ENCODE measurements at places on chromosomes 7 and 10.

- no peak for DNase-seq
Measured at GRCh38 chr10:76172020-76172419, 740.6 kb downstream of the LRMDA start.

DNA sequence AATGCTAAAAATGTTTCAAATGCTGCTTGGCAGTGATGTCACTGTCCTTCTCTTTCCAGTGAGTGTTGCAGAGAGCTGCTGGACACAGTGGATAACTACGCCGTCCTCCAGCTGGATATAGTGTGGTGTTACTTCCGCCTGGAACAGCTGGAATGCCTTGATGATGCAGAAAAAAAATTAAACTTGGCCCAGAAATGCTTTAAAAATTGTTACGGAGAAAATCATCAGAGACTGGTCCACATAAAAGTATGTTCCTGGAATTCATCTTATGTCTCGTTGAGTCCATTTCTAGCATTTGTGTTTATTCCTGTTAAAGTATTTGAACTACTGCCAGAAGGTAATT, 25.2 kb downstream of the NUB1 start:
- DNase-seq = no peak

GRCh38 chr7:17440831-17441230, 142.4 kb downstream of the AHR start:
- DNase-seq = no peak

DNA sequence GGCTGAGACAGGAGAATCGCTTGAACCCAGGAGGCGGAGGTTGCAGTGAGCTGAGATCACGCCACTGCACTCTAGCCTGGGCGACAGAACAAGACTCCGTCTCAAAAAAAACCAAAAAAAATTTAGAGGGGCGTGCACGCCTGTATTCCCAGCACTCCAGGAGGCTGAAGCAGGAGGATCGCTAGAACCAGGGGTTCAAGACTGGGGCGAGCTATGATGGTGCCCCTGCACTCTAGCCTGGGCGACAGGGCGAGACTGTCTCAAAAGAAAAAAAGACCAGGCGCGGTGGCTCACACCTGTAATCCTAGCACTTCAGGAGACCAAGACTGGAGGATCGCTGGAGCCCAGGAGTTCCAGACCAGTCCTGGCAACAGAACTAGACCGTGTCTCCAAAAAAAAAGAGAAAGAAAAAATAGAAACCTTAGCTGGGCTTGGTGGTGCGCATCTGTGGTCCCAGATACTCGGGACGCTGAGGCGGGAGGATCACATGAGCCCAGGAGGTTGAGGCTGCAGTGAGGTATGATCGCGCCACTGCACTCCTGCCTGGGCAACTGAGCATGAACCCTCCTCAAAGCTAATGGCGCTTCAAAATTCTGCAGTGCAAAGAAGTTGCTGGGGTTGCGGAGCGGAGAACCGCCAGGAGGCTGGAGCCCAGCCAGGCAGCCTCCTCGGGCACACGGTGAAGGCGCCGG, 382 bp upstream of the MBLAC1 start:
- no peak for DNase-seq

DNA sequence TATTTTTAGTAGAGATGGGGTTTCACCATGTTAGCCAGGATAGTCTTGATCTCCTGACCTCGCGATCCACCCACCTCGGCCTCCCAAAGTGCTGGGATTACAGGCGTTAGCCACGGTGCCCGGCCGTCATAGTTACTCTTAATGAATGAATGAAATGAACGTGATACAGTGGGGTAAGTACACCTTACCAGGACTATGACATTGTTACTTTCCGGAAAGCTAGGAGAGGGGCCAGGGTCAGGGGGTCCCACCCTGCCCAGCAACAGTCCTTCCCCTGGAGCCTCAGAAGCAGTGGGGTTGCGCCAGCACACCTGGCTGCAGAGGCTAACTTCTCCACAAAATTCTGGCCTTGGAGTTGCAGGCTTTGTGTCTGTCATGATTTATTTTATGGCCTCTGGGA, 21.4 kb downstream of the VSTM4 start:
- no peak for DNase-seq

- peak; percentile 43 for DNase-seq
Measured at GRCh38 chr7:148306759-148307158, 283.8 kb upstream of the C7orf33 start.

DNA sequence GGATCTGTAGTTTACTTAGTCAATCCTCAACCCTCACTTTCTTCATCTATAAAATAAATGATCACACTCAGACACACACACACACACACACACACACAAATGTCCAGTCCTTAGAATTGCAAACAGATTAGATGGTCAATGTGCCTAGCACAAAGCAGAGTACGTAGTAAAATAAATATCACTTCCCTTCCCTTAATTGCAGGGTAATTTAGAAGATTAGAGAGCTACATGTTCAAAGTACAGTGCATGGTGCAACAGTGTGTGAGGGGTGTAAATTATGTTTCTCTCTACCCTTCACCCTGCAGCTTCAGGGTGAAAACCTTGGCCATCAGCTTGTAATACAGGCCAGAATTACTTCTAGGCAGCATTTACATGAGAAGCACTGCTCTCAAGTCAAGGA, 187.0 kb upstream of the GHITM start:
- DNase-seq = no peak

GRCh38 chr10:100101192-100102076, 19.8 kb upstream of the CPN1 start:
- no peak for DNase-seq

- DNase-seq = no peak
Measured at GRCh38 chr10:131815266-131816156, 85.3 kb upstream of the PPP2R2D start.

DNA sequence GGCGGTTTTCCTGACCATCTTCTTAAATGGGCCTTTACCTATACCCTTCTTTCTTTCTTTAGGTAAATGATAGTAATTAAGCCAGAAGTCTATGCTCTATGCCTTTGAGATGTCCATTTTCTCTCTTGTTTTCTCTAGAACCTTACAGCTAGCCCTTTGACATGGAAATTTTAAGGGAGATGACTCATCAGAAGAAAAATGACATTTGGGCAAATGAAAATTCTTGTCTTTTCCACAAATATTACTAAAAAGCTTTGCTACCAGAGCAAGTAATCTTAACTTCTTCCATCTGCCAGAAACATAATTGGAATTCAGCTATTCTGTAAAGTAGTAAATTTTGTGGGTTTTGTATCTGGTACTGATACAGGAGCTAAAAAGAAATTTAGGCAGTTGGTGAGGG, 59.5 kb downstream of the CCDC3 start:
- no peak for DNase-seq

DNA sequence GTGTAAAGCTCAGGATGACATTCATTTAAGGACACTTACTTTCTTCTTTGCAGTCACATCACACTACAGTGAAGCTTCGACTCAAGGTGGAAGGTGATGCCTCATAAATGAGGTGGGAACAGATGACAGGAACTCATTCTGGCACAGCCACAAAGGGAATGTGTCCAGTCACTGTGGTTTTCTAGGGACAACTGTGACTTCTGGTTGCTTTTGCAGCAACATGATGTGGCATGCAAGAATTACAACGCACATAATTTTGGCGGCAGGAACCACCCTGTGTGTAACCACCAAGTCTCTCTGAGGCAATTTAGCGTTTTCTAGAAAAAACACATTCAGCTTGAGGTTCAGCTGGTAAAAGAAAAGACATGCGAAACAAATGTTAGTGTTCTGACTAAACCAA, 32.0 kb upstream of the FERD3L start:
- no peak for DNase-seq

DNA sequence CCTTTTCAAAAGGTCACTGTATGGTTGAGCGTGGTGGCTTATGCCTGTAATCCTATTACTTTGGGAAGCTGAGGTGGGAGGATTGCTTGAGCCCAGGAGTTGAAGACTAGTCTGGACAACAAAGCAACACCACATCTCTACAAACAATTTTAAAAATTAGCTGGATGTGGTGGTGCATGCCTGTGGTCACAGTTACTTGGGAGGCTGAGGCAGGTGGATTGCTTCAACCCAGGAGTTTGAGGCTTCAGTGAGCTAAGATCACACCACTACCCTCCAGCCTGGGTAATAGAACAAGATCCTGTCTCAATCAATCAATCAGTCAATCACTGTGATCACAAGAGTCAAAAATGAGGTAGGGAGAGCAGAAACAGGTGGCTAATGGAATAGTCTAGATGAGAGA, 97.0 kb downstream of the SUGCT start:
- DNase-seq = no peak

- DNase-seq = no peak
Measured at GRCh38 chr7:33041631-33042428, 20.7 kb downstream of the NT5C3A start.
